ENCODE measurements at places on chromosomes 7 and 10. TPM values are rescaled to one million over a fixed set of nuclear protein-coding genes. Genes with fewer than 3 reads are reported as not detected.

GRCh38 chr7:133795068-133795665, 332.0 kb upstream of the LRGUK start:
- no peak for DNase-seq

DNA sequence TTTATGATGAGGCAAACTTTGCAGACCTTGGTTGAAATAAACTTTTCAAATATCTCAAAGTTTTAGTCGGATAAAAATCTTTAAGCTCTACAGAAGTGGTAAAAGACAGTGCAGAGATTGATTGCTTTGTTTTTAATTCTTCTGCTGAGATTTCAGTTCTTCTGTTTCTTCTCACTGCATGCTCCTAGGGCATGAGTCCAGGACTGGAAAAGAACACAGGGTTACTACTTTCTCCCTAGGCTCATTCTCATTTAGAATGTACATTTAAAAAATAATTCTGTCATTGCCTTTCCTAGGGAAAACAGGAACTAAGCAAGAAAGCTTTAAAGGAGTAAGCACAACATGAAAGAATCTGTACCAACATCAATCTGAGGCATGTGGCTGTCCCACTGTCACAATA, 256.7 kb upstream of the DGKB start:
- no peak for DNase-seq

GRCh38 chr7:69395061-69395714, 203.1 kb upstream of the AUTS2 start:
- DNase-seq, result peak; percentile 53

- DNase-seq, result no peak
Measured at GRCh38 chr7:122770686-122771335, 68.1 kb upstream of the RNF148 start.

Gene ALOX5
- polyA plus RNA-seq, result 5.6 TPM

Gene ITIH2
- polyA plus RNA-seq, result not detected

Gene FBXO24
- 0.27 TPM for polyA plus RNA-seq

All from right cardiac atrium (tissue), 5 donors.